Lower lobe of right lung (tissue), 2 donors: ENCODE measurements at places on chromosomes 16 and 17.

GRCh38 chr17:607361-608147 is 107.1 kb downstream of the VPS53 start:
- no peaks in the 10 kb centered on the region for H3K27me3 ChIP-seq
- H3K4me3 ChIP-seq: no peak overlapping the region
- DNase-seq: no peak

- H3K27me3 ChIP-seq: no peaks in the 10 kb centered on the region
- H3K4me3 ChIP-seq: no peak overlapping the region
- no peaks in the 10 kb centered on the region for H3K4me1 ChIP-seq
- DNase-seq: no peak
These were observed 114.8 kb upstream of the FOXF1 start for GRCh38 chr16:86395477-86395876.

DNA sequence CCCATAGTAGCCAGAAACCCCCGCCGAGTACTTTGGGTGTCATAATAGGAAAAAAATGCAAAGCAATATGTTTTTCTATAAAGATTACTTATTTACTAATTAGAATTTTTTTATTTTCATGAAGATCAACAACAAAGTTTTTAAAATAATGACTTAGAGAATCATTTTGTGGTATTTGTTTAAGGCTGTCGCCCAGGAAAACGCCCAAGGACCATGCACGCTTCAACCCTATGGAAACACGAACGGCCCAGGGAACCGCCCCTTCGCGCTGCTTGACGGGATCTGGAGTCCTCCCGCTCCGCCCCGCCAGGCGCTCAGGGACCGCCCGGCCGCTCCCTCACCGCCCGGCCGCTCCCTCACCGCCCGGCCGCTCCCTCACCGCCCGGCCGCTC is 408 bp upstream of the KPNA2 start:
- peak overlapping the region; percentile 46 for H3K4me3 ChIP-seq
- peak; percentile 97 for DNase-seq
- H3K27ac ChIP-seq: no peak overlapping the region
- peaks cover 29% of the 10 kb centered on the region for H3K36me3 ChIP-seq
- peaks cover 16% of the 10 kb centered on the region for H3K4me1 ChIP-seq
- H3K27me3 ChIP-seq: no peaks in the 10 kb centered on the region

- DNase-seq: no peak
- no peak overlapping the region for H3K27ac ChIP-seq
- H3K4me1 ChIP-seq: peaks cover 19% of the 10 kb centered on the region
- H3K4me3 ChIP-seq: no peak overlapping the region
- no peaks in the 10 kb centered on the region for H3K36me3 ChIP-seq
These were observed 32.8 kb upstream of the ETV4 start for GRCh38 chr17:43578699-43579565.
